Adipocyte (in vitro differentiated cells): ENCODE measurements at places on chromosomes 6 and 20.
A peak's percentile ranks its signal among the peaks of the same experiment; 100 is the strongest.

- peak; percentile 93 for DNase-seq
These were observed 116.6 kb downstream of the MRPL14 start for GRCh38 chr6:44010411-44011349.

DNA sequence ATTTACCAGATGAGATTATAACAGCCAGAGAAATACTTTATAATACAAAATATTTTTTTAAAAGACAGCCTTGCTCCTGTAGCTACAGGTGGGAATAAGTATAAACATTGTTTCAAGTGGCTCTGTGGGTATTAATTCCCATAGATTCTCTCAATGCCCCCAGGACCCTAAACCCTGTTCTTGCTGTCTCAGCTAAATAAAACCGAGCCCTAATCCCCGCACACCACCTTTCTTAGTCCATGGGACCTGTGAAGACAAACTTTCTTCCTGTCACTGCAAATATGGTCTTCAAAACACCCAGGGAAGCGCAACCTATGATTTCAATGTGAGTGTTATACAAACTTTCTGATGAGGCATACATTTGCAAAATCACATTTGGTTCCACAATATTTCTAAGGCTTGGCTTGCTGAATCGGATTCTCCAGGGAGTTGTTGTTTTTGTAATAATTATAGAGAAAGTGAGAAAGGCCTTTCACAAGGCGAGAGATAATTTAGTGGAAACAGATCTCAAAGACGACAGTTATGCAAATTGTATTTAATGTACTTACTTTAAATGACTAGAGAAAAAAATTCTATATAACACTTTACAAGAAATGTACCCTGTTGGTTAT is 11.1 kb downstream of the SMLR1 start:
- DNase-seq = no peak

- DNase-seq = no peak
These were observed 170.3 kb upstream of the KCNG1 start for GRCh38 chr20:51193066-51193772.

DNA sequence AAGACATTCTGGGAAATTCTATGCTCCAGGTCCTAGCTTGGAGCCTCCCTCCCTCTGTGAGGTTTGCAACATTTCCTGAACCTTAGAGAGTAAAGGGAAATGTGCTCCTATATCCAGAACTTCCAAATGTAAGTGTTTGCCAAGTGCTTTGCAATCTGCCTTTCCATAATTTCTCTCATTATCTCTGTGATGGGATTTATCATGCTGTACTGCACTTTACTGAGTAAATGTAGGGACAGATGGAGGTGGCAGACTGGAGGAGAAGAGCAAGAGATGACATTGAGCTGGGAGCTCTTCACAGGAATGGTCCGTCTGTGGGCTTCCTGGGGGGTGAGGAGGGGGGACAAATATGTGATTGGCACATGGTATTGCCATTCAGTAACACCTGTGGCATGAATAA is 184.3 kb downstream of the SOX4 start:
- DNase-seq = no peak

DNA sequence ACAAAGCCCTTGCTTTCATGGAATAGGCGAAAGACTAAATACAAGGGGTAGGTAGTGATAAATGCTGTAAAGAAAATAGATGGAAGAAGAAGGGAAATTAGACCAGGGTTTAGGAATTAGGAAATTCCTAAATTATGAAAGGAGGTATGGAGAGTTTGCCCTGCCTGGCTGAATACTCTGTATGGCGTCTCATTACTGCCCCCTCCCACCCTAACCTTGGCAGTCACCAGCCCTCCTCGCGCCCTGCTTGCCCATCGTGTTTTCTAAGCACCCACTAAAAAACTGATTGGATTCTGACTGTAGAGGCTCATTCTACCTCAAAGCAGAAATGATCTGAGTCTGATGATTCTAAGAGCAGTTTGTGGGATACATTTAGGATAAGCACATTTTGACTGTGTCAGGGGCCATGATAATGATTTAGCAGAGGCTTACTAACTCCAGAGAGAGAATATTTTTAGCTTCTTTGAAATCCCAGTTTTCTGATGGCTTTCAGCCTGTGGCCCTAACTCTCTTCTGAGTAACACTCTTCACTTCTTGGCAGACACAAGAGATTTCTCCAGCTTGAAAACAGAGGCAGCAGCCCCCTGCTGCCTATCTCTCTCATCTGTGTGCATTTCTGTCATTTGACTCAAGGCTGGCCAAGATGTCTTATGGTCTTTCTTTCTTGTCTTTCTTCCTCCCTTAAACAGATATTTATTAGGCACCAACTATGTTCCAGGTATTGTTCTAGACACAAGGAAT is 1.4 kb upstream of the CHD6 start:
- DNase-seq = peak; percentile 19

DNA sequence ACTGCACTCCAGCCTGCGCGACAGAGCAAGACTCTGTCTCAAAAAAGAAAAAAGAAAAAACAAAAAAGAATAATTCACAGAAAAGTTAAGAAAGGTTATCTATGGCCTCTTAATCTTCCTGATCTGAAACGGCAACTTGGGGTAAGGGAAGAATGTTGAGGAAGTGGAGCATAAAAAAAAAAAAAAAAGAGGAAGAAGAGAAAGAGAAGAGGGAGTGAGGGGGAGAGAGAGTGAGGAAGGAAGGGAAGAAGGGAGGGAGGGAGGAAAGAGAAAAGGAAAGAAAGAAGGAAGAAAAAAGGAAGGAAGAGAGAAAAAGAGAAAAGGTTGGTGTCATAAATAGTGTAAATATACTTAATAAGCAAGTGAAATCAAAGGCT is 68.9 kb upstream of the NCOA3 start:
- DNase-seq = no peak

DNA sequence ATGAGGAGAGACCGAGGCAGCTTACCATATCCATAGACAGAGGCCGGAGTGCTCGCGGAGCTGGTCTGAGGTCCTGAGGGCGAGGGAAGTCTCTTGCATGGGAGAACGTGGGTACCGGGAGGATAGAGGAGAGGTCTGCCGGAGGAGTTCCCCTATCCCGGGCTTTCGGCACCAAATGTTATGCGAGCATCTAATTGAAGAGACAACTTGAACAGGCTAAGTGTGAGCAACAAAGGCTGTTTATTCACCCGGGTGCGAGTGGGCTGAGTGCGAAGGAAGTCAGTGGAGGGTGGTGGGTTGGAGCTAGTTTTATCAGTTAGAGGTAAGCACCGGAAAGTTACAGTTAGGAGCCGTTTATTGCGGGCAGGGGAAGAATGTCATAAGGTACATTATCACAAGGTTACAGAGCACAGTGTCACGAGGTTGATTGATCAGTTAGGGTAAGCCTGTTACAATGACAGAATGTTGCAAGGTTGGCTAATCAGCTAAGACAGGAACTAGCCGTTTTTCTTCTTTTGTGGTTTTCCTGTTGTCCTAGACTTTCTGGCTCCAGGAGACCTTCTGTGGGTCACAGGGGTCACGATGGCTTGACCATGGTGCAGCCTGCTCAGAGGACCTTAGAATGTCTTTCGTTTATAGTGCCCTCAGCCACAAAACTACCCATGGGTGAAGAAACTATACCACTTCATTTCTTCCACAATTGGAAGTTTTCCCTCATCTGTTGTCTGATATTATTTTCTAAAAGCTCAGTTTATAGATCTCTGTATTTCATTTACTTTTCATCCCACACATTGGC is 746.0 kb upstream of the ADGRB3 start:
- no peak for DNase-seq

GRCh38 chr20:36035745-36036144 is 67.4 kb downstream of the CNBD2 start:
- DNase-seq = no peak
